GM04504 (cell line): ENCODE measurements at places on chromosomes 6 and 20.

GRCh38 chr6:134937426-134937825, 12.5 kb downstream of the ALDH8A1 start:
- no peak for DNase-seq

GRCh38 chr6:46648869-46649492, 3.6 kb downstream of the CYP39A1 start:
- DNase-seq, result no peak

GRCh38 chr6:142642651-142643050, 302.3 kb downstream of the HIVEP2 start:
- DNase-seq, result no peak

GRCh38 chr6:25462235-25462897, 183.2 kb downstream of the CARMIL1 start:
- no peak for DNase-seq

GRCh38 chr6:126307849-126308248, 32.1 kb upstream of the CENPW start:
- peak; percentile 13 for DNase-seq

DNA sequence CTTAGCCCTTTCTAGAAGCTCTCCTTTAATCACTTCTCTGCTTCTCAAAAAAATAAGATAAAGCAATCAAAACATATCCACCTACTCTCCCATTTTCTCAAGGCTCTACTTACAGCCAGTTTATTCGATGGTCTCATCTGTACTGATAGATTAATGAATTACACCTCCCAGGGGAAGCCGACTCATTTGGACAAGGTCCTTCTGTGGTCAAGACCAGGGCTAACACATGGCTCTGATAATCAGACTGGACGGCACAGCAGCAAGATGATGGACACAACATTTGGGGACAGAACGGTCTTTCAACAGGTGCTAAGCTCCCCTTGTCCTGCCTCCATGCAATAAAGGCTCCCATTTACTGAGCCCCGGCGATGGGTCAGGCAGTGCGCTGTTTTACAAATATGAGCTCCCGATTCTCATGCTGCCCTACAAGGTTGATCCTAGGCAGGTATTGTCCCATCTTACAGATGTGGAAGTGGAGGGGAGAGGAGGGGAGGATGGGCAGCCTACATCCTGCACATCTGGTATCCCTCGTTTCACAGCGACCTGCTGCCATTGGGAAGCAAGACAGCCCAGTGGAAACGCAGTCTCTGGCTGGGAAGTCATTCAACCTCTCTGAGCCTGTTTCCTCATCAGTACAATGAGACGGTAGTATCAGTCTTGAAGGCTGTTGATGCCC, 15.7 kb downstream of the CPNE5 start:
- no peak for DNase-seq

DNA sequence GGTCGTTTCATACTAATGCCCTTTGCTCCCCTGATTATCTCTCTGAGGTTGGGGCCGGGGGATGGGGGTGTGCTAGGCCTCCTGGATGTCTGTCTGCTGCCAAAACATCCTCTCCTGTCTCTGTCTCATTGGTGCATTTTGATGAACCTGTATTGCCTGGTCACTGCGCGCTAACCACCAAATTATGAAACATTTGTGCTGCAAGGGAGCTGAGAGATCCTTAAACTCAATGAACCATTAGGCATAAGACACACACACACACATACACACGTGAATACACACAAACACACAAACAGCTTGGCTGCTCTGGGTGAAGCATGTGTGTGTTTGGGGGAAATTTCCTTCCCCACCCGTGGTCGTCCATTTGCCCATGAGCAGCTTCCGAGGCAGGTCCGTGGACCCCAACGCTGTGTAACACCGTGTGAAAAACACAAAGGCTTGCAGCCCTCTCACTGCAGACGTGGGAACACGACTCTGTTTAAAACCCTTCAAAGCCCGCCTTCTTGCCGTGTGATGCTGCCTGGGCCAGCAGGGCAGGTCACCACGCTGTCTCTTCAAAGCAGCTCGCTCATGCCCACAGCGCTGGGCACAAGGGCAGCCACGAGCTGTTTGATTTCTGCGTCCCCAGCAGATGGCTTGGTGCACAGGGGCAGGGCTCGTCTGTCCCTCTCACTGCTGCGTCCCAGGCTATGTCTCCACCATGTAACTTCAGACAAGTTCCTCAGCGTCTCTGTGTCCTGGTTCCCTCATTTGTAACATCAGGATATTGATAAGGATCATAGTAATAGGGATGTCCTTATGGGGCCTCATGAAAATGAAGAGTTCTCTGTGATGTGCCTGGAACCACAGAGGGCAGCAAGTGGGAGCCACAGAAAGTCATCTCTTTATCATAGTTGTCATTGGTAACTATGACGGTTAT, 96.8 kb downstream of the CDH26 start:
- no peak for DNase-seq

DNA sequence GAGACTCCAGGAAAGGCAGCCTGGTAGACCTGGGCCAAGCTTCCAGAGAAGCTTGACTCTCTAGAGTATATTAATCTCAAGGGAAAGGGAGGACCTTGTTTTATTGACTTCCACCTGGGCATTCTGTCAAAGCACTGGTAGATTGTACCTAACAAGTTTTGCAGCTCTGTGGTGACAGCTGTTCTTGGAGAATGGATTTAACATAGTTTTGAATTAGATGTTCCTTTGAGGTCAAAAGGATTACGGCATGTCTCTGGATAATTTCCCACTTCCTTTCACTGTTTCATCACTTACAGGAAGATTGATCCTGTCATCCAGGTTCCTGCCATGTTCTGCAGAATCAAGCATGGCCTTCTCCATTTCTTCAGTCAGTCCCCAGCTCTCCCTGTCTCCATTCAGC, 246.0 kb downstream of the PHACTR1 start:
- DNase-seq, result no peak

- DNase-seq, result no peak
These were observed 103.9 kb upstream of the PMEPA1 start for GRCh38 chr20:57813509-57814269.

DNA sequence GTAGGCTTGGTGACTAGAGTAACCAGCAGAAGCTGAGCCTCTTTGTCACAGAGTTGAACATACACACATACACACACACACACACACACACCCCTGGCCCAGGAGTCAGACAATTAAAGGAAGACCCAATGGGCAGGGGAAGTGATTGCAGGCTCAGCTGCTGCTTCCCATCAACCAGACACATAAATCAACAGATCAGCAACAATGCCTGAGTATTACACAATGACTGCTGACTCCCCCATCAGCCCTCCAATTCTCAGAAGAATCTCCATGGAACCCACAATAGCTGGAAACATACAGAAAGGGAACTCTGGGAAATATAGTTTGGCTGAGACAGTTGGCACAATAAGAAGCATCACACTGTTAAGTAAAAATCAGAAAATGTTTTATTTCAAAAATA, 270.4 kb upstream of the PLCB4 start:
- DNase-seq, result peak; percentile 44

DNA sequence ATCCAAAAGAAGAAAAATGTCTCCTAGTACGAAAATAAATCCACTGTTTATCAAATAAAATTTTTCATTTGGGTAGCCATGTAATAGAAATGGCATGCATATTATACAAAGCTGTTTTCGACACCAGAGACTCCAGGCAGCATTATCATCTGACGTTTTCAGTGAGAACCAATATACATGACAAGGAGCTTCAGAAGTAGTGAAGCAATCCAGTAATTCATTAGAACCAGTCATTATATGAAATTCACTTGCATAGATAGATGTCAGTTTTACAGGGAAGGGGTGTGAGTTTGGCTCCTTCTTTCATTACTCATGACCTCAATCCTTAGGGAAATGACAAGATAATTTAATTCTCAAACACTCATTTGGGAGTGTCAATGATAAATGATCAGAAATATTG, 14.7 kb downstream of the HTR1B start:
- no peak for DNase-seq

GRCh38 chr6:53398247-53399026, 49.7 kb upstream of the ELOVL5 start:
- DNase-seq, result no peak
